Dermis microvascular lymphatic vessel endothelial cell (primary cell): ENCODE measurements at places on chromosomes 3 and 15.

- no peak for DNase-seq
Measured at GRCh38 chr3:37537914-37538691, 323.6 kb upstream of the CTDSPL start.

DNA sequence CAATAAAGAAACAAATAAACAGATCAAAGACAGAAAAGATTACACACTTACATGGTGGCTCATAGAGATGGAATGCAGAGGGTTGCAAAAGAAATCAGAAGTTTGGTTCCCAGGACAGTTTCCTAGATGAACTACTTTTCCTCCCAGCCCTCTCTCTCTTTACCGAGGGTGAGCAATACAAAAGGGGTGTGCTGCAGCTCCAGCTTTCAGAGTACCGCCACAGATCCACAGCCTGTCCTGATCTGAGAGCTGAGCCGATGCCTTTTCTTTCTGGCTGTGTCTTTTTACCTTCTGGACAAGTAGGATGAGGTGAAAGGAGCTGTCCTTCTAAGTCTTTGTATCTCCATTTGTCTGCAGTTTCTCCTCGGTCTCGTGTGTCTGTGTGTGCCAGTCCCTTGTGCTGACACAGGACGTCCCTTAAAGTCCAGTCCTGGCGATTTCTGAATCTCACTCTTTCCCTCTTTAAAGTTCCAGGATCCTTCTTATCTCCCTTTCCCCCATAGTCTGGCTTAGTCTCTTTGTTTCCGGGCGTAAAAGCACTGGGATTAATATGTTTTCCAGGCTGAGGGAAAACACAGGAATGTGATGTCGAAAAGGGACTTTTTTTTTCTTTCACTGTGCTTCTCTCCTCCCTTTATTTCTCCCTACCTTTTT, 540 bp downstream of the CCDC80 start:
- no peak for DNase-seq

- DNase-seq: no peak
Measured at GRCh38 chr3:126031981-126032471, 51.9 kb downstream of the SLC41A3 start.

GRCh38 chr15:90200534-90201129, 498 bp upstream of the SEMA4B start:
- DNase-seq: no peak
